ENCODE measurements at places on chromosomes 6 and 20.

DNA sequence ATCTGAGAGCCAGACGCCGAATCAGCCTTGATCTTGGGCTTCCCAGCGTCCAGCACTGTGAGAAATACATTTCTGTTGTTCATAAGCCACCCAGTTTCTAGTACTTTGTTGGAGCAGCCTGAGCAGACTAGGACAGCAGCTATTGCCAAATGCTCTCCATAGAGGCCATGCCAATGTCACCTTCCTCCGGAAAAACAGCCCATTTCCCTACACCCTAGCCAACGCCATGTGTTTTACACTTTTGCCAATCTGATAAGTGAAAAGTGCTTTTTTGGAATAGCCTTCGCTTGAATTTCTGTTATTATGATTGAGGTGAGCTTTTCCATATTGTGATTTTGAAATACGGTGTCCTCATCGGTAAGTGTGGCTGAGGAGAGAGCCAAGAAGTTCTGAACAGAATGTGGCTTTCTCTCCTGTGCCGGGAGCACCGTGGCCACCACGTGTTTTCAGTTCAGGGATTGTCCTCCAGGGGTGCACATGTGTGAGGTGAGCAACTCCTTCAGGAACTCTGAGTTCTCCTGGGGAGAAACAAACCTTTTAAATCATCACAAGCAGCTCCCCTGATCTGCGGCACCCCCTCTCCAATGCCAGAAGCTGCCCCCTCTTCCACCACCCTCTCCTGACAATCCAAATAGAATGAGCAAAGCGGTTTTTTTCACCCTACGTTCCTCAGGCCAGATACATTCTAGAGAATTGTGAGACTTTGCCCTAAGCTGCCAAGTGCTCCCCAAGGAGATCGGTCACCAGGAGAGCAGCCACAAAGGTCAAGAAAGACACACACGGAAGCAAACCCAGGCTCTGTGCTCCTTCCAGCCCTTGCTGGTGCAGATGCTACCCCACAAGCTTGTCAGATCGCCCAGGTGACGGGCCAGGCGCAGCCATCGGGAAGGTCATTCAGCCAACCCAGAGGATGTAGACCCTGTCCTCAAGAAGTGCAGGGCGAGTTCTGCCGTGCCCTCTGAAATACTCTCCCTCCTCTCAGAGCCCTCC lies 36.0 kb downstream of the TAF8 start:
- DNase-seq: no peak

GRCh38 chr6:91155129-91155785 lies 568.4 kb upstream of the MAP3K7 start:
- DNase-seq: no peak

DNA sequence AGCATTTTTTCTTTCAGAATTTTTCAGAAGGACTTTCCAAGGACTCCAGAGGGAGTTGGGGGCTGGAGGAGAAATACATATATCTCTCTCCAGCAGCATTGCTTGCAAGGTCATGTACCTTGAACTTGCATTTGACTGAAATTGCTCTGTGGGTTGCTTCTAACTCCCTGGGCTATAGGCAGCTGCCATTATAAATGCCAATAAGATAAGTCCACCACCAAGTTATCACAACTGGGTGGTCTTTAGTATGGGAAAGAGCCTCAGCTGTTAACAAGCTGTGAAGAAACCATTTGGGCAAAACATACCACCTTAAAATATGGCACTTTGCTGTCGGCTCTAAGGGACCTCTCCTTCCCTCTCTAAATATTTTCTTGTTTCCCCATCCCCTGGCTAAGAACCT lies 20.9 kb upstream of the CITED2 start:
- DNase-seq: no peak

DNA sequence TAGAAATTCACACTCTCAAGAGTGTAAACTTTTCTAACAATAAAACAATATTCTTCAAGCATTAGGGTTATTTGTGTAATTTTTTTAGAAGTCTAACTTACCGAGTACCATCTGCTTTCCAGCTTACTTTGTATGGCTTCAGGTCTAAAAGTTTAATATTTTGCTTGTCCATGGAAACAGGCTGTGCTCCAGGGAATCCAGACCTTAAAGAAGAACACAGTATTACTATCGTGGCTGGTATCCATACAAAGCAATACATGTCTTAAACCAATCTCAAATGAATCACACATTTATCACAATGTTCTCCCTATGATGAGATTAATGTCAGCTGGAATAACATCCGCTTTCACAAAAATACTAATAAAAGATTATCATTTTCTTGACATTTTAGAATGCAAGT lies 73.0 kb downstream of the RNGTT start:
- no peak for DNase-seq

GRCh38 chr20:52493171-52493721 lies 301.7 kb upstream of the ZFP64 start:
- DNase-seq: no peak

DNA sequence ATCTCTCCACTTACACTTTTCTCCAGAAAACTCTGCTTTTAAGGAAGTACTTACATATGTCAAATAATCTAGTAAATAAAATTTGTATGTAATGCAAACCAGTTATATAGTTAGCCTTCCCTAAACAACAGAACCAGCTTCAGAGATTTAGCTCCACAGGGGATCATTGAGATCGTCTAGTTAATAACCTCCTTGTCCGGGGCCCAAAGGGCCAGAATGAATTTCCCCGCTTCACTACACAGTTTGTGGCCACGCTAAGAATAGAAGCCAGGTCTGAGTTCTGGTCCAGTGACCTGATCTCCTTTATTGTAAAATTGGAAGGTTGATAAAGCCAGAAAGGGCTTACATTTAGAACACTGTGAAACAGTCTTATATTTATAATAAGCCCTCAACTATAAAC lies 245.2 kb downstream of the TPBG start:
- DNase-seq: no peak

- no peak for DNase-seq
Measured at GRCh38 chr20:63675681-63676368, 17.7 kb downstream of the RTEL1 start.
